ENCODE measurements at places on chromosomes 2 and 18.

DNA sequence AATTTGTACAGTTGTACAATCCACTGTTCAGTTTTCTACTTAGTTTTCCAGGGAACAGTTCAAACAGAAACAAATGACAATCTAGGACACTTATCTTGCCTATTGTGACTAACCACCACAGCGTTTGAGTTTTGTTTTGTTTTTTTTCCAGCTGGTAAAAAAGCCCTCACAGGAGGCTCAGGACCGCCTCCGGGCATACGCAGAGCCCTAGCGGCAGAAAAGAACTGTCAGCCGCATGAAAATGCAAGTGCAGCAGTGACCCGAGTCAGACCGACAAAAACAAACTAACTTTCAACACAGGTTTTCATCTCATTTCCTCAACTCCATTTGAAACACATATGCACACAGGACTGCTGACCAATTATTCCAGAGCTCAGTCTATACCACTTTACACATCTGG is 68.6 kb downstream of the STEAP3 start:
- no peak for DNase-seq

DNA sequence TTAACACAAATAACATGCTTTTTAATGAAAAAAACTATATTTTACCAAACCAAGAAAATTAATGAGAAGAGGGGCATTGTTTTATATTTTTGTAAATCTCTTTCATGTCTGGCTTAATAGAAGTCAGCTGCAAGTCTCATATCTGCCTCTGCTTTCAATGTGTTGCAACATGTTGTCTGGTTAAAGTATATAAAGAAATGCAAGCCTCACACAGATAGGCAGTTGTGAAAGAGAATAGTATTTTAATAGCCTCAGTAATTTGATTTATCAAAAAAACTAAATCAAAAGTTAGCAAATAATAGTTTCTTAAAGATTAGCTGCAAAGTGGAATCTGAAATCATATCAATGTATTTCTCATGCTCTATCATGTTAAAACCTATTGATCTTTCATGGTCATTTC is 52.9 kb upstream of the NCOA1 start:
- DNase-seq, result no peak

GRCh38 chr18:15198116-15198389 is 450.1 kb downstream of the ANKRD30B start:
- DNase-seq, result no peak

DNA sequence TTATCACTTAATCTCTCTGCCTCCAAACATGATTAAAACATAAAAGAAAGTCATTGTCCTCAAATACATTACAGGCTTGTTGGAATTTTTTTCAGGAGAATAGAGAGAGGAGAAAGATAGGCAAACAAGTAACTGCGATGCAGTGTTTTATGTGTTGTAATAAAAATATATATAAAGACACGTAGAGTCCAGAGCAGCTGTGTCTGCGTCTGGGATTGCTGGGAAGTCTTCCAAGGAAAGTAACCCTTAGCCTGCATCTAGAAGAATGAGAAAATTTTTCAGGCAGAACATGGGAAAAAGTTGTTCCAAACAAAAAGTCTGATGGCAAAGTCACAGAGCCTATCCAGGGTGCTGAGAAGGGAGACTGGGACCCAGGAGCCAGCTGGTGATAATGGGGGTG is 91.8 kb upstream of the ST6GAL2 start:
- no peak for DNase-seq

DNA sequence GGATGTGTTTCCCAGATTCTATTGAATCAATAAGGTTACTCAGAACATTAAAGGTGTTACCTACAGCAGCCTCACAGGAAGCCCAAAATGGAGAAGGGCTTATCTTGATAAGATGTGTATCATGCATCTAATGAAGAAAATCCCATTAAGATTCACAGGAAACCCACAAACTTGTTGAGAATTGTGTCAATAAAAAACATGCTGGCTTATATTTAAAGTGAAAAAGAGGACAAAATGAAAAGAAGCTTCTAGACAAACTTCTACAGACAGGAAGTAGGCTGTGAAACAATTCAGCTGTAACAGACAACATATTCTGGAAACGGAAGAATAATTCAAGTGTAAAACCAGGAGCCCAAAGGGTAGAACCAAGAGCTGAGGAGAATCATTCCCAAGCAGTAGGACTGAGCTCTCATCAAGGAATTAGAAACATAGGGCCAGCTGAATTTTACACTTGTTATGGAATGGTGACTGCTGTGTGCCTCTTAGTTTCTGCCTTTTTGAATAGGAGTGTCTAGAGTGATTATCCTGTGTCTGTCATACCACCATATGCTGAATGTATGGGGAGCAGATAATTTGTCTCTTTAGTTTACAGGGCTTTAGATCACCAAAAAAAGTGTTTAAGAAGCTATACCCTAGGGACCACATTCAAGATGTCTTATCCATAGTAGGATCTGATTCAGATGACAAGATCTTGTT is 9.6 kb downstream of the IMMT start:
- DNase-seq, result no peak

DNA sequence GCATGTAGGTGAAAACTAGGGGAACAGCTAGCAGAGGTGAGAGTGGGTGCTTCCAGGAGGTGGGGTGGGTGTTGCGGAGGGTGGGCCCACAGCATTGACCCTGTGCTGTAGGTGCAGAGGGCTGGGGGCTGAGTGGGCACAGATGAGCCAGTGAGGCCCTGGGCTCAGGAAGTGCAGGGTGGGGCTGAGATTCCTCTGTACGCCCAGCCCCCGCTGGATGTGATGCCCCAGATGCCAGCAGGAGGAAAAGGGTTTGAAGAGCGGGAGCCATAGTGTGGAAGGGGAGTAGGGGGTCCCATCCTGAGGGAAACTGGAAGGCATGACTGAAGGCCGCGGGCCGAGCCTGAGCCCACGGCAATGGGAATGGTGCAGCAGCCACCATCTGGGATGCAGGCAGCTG is 14.1 kb upstream of the OTOS start:
- DNase-seq, result no peak

- no peak for DNase-seq
Observed at GRCh38 chr2:84732897-84733778, 147.7 kb downstream of the TRABD2A start.

DNA sequence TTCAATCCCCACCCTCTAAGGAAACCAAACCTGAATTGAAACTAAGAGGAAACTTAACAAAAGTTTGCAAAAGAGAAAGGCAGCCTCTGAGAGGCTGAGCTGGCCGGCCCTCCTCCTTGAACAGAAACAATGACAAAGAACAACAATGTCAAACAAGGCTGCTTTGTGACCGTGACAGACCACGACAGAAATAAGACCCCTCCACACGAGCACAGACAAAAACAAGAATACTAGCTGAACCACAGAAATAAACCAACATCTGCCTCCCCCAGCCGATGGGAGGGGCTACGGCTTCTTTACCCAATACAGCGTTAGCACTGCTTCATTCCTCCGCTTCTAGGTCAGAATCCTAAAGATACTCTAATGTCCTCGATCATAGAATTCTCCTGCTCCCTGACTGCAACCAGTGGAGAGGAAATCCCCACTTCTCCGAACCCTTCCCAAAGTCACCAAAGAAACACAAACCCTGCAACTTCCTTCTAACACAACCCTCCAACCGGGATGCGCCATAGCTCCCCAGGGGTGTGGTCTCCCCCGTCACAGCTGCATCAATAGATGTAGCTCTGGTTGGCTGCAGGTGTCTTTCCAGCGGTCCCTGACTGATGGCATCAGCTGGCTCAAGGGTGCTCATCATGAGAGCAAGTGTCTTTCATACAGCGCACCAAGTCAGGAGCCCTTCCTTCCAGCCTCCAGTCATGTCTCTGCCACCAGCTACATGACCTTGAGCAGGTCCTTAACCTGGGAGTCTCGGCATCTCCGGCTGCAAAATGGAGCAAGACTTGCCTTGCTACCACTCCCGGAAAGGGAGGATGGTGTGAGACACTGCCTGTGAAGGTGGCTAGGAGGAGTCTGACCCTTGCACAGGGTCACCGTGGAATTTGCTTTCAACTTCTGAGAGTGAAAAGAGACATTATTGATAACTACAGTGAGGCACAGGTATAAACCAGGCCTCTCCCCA is 198.6 kb downstream of the HAUS1 start:
- DNase-seq, result no peak

DNA sequence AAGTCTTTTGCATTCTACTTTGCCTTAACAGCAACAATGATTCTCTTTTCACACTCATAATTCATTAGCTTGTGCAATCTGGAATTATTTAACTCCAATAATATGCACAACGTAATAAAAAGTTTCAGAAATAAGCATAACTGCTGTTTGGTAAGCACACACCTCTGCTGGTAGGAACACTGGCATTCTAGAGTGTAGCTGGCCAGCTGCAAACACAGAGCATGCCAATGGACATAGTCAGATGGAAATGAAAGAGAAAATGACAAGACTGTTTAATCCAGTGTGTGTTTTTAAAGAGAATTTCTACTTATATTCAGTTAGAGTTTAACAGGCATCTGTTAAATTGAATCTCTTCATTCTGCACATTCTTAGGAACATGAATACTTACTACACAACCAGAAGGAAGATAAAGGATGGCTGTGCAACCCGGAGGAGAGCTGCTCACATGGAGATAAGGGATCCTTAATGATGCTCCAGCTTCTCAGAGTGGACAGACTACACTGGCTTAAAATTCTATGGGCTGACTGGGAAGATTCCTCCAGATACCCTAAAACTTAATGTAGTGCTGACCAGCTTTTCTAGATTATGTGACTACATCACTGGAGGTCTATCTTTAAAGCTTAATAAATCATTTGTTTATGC is 94.6 kb upstream of the CHAC2 start:
- DNase-seq, result no peak

DNA sequence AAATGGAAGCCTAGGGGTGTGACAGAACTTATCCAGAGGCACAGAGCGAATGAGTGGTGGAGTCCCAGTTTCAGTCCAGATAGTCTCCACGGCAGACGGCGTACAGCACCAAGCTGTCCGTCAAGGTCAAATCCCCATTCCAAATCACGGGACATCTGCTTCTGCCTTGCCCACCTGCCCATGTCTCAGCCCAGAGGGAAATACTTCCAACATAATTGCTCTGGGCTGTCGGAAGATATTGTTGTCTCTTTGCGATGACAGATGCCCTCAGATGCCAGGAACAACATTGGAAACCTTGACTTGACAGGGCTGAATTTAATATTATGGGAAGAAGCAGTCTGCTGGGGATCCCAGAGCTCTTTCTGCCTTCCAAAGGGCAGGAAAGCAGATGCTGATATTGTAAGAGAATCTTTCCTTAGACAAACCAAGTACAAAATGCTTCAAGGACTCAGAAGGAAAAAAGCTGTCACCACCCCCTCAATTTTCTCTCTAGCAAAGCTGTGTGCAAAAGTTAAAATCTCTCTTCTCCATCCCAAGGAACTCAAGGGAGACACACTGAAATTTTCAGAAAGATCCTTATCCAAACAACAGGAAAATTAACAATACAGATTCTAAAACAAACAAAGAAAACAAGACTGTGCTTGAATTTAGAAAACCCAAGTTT is 364.0 kb downstream of the LRATD1 start:
- DNase-seq, result no peak

- no peak for DNase-seq
Observed at GRCh38 chr2:151189125-151189524, 72.5 kb downstream of the RBM43 start.

DNA sequence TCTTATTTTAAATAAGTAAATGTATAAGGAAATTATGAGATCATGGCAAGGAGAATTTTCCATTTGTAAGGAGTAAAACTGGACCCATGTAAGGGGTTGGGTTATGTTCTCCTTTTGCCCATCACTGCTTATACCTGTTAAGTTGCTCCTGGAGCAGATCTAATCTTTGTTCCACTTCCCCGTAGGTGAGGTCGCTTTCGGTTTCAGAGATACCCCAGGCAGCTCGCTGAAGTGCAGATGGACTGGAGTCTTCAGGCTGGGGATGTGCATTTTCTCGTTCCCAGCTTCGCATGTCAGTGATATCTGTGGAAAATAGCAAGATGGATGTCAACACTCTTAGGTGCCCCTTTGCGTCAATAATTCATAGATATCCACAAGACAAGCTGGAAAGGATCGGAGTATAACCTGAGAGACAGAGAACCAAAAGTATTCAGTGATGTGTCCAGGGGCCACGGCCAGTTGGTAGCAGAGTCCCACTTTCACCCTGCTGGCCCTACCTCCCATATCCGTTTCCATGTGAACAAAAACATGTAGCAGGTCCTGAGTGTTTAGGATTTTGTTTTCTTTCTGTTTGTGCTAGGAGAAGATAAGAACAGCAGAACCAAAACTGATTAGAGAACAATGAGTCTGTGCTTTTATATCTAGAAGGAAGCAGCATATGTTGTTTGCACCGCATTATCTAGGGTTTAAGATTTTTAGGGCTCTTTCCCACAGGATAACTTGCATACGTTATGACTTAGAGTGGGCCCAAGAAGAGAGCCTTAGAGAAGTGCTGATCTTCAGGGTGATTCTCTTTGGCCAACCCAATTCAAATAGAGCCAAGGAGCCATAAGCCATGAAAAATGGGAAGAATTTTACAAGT is 36.0 kb downstream of the GCA start:
- no peak for DNase-seq

GRCh38 chr2:118091140-118091478 is 2.8 kb downstream of the INSIG2 start:
- no peak for DNase-seq

- DNase-seq, result no peak
Observed at GRCh38 chr2:118388771-118389170, 300.5 kb downstream of the INSIG2 start.

DNA sequence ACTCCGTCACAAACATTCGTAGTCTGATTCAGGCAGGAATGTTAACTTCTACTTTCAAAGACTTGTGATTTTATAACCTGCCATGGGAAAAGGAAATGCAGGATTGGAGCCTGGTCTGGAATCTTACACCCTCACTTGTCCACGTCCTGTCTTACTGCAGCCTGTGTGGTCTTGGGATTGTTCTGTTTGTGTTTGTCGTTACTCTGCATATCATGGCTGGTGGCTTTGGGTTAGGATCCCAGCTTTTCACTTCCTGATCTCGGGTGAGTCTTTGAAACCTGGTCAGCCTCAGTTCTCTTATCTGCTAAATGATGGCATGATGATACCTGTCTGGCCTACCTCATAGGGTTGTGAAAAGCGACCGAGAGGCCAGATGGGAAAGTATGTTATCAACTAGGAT is 34.6 kb downstream of the SH3BP4 start:
- no peak for DNase-seq

DNA sequence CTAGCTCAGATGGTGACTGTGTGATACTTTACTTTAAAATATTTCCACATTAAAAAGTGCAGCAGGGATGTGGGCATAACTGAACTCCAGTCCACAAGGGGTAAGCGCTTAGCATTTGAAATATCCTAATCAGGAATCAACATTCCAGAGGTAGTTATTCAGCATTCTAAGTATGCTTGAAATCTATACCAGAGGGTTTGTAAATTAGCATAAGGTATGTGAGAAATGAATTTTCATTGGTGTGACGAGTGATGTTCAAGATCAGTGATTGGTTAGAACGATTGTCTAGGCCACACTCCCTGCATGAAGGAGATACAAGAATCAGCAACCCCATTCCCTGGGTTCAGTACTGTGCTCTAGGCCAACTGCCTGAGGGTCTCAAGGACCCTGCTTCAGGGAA is 42.6 kb downstream of the MAPK4 start:
- DNase-seq, result no peak

GRCh38 chr2:233264667-233265066 is 13.2 kb downstream of the ATG16L1 start:
- no peak for DNase-seq
